ENCODE measurements at places on chromosomes 2 and 18.

DNA sequence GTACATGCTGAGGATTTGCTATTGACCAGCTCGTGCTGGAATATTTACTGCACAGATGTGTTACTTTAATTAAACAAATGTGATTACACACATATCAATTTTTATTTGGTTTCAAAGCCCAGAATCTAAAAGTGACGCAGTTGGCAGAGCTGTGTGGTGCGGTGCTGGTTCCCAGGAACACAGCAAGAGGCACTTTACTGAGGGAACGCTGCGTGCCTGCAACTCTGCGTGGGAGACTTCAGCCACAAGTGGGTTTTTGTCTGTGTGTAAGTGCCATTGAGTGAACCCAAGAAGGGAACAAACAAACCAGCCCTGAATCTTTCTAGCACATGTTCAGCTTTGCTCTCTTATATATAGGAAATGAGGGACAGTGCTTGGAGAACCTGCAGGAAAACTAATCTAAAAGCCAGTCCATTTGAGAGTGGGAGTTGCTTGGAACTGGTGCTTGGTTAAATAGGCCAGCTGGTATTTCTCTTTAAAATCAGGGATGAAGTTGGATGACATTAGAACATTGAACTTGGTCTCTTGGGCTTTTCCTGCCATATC lies 196.6 kb upstream of the CELF4 start:
- no peak for DNase-seq

GRCh38 chr2:60628615-60629304 lies 75.3 kb upstream of the BCL11A start:
- DNase-seq = no peak

DNA sequence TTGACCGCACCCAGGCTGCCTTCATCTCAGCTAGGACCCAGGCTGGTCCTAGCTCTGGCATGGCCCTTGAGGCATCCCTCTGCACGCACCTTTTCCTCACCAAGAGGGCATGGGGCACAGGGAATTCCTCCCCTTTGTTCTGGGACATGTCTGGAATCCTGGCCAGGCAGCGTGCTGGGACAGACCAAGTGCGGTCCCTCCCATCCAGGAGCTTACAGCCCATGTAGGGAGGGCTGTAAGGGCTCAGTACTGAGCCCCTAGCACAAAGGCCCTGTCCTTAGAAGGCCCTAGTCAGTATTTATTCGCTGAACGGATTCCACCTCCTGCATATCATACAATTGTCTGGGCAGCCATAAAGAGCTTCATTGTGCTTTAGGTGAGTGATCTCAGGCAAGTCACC lies 3.0 kb downstream of the TMEM37 start:
- DNase-seq = no peak

GRCh38 chr2:74984947-74985637 lies 26.6 kb downstream of the POLE4 start:
- DNase-seq = no peak

GRCh38 chr2:168736649-168737445 lies 65.6 kb upstream of the NOSTRIN start:
- DNase-seq = no peak

- DNase-seq = no peak
Measured at GRCh38 chr2:212269005-212269404, 269.6 kb downstream of the ERBB4 start.

DNA sequence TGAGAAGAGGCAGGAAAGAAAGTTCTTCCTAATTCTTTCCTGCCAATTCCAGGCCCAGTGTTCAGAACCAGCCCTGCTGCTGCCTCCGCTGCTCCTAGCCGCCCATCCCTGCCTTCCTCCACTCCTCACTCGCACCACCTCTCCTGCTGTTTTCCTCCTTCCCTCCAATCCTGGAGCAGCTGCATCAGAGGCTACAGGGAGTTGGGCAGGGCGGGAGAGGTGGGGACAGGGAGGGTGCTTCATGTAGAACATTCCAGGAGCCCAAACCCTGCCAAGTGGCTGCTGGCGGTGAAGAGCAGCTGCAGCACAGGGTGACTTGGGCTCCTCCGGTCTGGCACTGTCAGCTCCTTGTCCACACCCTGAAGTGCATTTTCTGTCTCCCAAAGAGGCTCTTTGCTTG lies 176.3 kb downstream of the TNS1 start:
- DNase-seq = peak; percentile 33

DNA sequence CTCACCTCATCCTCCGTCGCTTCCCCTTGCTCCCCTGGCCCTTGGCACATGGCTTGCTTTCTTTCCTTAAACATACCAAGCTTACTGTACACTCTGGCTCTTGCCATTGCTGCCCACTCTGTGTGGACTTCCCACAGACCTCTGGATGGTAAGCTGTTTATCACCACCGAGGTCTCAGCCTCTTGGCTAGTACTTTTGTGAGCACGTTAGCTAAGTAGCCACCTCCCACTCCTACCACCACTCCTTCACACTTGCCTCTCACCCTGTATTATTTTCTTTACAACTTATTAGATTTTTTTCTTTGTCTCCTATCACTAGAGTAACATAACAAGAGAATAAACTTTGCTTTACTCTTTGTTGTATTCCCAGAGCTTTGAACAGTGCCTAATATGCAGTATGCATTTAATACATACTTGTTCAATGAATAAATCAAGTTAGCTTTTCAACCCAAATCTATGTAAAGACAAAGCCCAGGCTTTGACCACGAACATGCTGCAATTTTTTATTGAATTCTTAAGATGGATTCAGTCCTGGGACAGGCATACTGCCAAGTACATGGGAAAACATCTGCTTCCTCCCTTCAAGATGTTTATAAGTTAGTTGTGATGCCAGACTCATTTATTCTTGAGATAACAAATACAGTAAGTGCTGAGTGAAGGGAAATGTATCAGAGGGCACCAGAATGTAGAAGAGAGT lies 25.0 kb upstream of the MSGN1 start:
- no peak for DNase-seq

GRCh38 chr2:120832296-120833070 lies 96.8 kb downstream of the GLI2 start:
- no peak for DNase-seq

- no peak for DNase-seq
Measured at GRCh38 chr2:240960971-240961876, 37.2 kb upstream of the SNED1 start.

DNA sequence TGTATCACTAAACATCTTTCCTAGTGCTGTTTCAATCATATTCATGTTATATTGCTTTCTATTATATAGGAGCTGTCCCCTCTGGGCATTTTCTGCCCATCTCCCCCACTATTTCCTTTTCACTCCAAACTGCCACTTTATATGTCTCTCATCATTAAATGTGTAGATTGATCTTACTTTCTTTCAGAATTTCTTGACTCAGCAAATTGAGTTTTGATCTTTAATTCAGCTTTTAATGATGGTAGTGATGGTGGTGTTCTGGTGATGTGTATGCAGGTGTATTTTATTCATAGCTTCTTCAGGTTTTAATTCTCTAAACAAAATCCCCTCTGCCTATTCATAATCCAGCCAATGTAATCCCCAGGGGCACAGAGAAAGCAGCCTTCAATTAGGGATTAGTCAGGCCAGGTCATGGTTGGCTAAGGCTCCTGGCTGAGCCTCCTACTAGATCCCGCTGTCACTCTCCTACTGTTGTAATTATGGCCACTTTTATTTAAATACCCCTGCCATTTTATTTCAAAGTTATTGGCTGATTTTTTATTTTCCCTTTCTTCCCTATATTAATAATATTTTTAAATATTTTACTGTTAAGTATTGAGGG lies 325.4 kb downstream of the SPAG16 start:
- no peak for DNase-seq

- no peak for DNase-seq
Measured at GRCh38 chr2:181356526-181357130, 100.6 kb upstream of the ITGA4 start.

- no peak for DNase-seq
Measured at GRCh38 chr2:200466425-200467418, 43.1 kb downstream of the KCTD18 start.

- DNase-seq = no peak
Measured at GRCh38 chr2:241309684-241310117, 5.8 kb downstream of the HDLBP start.

GRCh38 chr18:24826605-24827004 lies 366.2 kb downstream of the HRH4 start:
- DNase-seq = no peak

- peak; percentile 55 for DNase-seq
Measured at GRCh38 chr2:38959938-38960608, 70.4 kb downstream of the ARHGEF33 start.

DNA sequence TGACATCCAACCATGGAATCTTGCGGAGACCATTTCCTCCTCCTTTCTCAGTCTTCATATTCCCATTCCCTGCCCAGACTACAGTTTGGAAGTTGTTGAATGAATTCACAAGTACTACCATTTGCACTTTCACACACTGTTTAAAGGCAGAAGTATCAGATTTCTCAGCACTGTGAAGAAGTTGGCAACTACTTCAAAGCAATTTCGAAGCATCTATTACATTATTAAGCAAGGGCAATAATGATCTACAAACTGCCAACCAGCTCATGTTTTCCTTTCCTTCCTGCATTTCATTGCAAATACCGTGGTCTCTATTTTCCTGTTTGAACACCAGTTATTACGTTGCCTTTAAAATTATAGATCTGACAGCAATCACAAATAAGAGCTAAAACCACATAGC lies 105.5 kb downstream of the IRS1 start:
- DNase-seq = no peak

DNA sequence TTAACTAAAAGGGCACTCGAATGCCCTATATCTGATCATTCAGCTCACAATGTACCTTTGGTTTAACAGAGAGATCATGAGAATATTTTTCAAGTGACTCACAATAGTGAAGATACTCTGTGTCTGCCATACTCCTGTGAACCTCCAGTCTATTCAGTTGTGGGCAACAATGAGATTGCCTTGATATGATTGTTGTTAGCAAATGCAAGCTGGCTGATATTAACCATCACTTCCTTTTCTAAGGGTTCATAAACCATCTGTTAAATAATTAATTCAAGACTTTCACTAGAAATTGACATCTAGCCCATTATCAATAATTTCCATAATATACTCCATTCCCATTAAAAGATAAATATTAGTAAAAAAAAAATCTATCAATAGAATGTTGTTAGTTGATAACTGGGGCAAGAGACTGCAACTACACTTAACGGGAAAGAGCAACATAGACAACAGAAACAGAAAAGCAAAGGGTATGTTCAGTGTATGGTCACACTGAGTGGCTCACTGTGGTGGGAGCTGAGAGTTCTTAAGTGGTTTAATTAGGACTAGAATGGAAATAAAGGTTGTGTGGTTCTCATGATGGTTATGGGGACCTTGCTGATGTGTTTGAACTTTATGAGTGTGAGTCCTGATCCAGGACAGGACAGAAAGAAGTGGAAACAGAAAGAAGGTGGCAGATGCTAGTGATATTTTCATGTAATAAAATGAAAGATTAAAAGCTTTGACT lies 11.9 kb downstream of the IL18RAP start:
- DNase-seq = no peak

- DNase-seq = no peak
Measured at GRCh38 chr2:3244486-3244885, 133.1 kb downstream of the EIPR1 start.

DNA sequence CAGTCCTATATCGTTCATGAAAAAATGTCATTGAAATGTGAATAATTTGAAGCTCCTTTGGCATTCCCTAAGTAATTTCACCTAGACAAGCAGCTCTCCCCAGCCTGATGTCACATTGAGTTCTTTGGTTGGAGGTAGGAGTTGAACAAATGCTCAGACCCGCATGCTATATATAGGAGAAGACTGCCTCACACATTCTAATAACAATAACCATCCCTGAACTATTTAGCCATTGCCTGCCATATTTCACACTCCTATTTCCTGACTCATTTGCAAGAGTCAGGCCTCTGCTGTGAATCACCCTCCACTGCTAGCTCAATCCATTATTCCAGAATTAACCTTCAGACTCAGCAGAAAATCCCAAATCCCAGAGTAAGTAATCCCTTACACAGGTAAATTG lies 256.6 kb upstream of the ACVR2A start:
- DNase-seq = no peak

DNA sequence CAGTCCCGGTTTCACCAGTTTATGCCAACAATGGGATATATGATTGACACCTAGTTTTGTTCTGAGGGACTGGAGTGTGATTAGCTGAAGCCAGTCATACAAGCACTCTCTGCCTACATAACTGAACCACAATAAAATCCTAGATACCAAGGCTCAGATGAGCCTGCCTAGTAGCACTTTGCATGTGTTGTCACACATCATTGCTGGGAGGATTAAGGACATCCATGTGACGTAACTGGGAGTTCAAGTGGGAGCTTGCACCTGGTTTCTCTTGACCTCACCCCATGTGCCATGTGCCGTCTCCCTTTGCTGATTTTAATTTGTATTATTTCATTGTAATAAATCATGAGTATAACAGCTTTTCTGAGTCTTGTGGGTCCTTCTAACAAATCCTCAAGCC lies 90.3 kb downstream of the TMEM163 start:
- no peak for DNase-seq

DNA sequence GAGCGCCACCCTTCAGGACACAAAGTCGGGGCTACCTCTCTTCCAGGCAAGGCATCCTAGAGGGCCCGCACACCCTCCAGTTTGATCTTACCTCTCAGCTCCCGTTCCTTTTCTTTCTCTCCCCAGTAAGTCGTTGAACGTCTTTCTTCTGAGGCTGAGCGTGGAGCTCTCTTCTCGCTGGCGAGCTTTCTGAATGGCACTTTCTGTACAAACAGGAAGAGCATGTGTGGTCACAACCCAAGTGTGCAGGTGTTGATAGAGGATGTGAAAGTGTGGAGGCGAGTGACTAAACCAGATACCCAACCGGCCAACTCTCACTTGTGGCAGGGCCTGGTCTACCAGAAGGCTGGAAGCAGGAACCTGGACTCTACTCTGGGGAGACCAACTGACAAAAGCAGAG lies at the start of gene AFF3:
AFF3 (minus strand) TSS at position 198 of the 400 bp plus-strand sequence. CDS start 38,136 bp downstream, outside the sequence.
- no peak for DNase-seq

DNA sequence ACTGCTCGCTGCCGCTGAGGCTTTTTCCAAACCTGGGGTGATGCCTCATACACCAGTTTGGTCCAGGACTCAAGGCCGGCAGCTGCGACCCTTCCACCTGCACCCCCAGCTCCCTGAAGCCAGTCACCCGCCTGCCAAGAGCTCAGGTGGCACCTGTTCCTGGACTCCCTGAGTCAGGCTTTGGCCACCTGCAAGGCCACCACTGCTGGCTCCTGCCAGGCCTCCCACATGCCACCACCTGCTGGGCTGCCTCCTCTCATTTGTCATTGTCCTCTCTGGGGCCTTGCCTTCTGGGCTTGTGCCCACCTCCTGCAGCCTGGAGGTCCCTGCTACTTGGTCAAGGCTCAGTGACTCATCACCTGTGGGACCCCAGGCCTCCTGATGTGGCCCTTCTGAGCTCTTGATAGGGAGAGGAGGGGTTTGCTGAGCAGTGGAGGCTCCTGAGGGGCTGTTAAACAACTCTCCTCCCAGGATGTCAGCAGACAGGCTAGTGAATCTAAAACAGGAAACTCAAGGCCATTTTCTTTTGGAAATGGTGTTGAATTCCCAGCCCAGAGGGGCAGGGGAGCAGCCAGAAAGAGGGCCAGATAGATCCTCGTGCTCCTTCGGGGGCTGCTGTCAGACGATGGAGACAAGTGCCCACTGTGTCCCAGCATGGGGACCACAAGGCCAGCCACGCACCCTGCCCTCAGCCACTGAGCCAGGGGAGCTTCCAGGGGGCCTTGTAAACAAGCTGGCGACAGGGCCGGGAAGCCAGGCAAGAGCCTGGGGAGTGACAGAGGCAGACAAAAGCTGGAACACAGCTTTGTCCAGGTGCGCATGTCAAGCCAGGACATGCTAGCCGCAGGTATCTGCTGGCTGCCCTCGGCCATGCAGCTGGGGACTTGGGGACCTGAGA lies 416.8 kb downstream of the LRATD1 start:
- no peak for DNase-seq
